ENCODE measurements at places on chromosomes 6 and 20.

DNA sequence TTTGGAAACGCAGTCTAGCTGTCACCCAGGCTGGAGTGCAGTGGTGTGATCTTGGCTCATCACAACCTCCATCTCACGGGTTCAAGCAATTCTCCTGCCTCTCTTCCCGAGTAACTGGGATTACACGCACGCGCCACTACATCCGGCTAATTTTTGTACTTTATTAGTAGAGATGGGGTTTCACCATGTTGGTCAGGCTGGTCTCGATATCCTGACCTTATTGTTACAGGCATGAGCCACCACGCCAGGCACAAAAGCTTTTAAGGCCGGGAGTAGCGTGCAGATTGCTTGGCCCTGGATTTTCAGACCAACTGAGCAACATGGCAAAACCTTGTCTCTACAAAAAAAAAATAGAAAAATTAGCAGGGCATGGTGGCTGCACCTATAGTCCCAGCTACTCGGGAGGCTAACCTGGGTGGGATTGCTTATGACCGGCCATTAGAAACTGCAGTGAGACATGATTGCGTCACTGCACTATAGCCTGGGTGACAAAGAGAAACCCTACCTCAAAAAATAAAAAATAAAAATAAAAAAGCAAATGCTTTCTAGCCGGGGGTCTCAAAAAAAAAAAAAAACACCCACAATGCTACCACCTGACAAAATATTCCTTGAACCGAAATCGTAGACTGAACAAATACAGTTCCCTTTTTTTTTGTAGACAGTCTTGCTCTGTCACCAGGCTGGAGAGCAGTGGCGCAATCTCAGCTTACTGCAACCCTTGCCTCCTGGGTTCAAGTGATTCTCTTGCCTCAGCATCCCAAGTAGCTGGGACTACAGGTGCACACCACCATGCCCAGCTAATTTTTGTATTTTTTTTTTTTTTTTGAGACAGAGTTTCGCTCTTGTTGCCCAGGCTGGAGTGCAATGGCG is 15.0 kb downstream of the RBM39 start:
- DNase-seq: no peak

GRCh38 chr20:36093025-36093803 is 61.3 kb upstream of the EPB41L1 start:
- DNase-seq: no peak

DNA sequence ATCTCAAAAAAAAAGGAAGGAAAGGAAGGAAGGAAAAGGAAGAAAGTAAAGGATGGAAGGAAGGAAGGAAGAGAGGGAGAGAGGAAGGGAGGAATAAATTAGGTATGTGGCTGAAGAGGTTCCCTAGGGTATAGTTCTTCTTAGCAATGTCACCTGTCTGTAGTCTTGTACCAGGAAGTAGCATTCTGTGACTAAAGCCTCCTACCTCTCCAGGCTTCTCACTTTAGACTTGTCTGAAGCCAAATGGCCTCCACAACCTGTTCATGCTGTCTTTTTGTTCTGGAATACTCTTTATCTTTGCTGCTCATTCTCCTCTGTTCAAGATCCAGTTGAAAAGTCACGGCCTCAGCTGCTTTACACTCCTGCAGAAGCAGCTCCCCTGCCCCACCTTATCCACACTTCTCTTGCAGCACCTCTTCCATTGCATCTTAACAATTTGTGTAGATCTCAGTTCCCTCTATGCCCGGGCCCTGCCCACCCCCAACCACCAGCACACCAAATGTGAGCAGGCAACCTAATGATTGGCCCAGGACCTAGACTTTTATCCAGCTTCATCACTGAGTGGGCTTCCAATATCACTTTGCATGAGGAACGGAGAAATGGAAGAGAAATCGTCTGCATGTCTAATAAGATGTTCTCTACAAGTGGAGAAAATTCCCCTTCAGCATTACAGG is 19.1 kb downstream of the GCNT2 start:
- DNase-seq: no peak

DNA sequence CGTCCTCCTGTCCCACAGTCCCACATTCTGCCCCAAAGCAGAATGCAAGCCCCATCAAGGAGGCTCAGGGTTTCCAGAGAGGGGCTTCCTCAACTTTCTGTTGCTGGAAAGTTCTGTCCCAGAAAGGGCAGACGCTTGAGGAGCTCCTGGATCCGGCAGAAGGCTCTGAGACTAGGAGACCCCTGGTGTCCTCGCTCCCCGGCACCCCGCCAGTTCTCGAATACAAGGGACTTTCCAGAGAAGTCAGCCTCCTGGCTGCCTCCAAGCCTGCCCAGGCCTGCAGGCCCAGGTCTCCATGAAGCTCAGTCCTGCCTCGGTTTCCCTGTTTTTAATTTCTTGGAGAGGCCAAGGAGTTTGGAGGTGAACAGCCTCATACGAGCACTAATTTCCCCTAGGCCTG is 150.4 kb downstream of the CEBPB start:
- no peak for DNase-seq

DNA sequence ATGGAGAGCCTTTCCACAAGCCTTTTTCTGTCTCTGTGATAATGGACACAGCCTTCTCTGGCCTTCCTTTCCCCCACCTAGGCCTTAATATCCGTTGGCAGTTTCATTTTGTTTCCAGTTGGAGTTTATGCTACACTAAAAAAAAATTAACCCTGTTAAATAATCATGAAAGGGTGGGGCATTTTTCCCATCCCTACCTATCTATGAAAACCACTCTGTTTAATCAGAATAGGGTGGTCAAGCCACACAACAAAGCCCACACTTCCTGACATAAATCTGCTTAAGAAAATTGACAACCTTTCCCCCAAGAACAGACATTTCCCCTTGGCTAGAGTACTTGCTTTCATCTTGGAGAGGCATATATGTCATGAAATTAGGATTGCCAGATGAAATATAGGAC is 14.2 kb downstream of the TXLNB start:
- no peak for DNase-seq

GRCh38 chr6:43687079-43687436 is 533 bp downstream of the MRPS18A start:
- DNase-seq: no peak

GRCh38 chr6:121319112-121319553 is 15.1 kb downstream of the TBC1D32 start:
- DNase-seq: no peak

- DNase-seq: no peak
Measured at GRCh38 chr20:60063739-60064380, 105.6 kb downstream of the CDH26 start.

DNA sequence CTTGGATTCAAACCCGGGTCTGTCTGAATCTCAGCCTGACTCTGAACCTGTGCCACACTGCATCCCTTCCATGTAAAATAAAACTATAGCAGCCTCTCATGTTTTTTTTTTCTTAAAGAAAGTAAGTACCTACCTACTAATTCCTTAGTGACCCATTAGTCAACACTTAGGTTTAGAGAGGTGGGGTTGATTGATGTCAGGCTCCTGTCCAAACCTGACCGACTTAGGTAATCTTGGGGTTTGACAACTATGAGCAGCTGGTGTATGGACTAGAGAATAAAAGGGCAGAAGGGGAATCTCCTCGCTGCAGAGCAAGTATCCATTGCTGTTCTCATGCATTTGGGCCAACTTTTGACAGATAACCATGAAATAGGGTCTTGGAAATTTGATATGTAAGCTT is 6.5 kb downstream of the NKAIN2 start:
- DNase-seq: no peak

DNA sequence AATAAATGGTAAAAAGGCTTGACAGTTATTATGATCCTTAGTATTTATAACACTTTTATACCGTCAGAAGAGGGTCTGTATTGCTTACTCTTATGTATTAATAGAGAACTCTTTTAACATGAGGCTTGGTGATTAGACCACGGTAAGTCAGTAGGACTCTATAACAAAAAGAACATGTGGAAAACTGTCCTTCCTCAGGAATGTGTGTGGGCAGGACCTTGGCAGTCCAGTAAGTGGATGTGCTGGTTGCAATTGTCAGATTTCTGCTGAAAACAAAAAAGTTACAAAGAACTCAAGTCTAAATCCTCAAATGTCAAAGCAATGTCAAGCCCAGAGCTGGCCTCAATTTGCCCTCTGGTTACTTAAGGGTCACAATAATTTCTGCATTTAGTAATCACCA is 81.1 kb downstream of the PLCG1 start:
- no peak for DNase-seq

DNA sequence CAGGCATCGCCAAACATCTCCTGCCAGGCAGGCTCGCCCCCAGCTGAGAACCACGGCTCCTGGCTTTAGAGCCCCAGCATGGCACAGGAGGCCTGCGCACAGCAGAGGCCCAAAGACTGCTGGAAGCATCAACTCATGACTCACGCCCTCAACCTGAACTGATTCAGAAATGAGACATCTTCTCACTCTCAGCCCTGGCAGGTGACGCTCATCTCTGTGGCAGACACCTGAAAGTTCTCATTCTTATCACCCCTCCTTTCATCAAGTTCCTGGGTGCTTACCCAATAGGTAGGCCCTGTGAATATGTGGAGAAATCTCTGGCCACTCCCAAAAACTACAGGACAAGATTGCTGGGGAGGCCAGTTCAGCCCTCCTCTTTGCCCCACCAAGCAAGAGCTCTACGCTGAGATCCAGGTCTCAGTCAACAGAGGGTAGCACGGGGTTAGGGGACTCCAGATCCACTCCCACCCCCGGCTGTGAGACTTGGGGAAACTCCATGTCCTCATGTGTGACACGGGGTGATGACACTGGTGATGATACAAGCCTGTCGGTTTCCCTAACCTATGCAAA is 11.3 kb downstream of the NFATC2 start:
- no peak for DNase-seq

GRCh38 chr6:73074175-73074574 is 151.1 kb downstream of the KHDC1L start:
- DNase-seq: no peak

DNA sequence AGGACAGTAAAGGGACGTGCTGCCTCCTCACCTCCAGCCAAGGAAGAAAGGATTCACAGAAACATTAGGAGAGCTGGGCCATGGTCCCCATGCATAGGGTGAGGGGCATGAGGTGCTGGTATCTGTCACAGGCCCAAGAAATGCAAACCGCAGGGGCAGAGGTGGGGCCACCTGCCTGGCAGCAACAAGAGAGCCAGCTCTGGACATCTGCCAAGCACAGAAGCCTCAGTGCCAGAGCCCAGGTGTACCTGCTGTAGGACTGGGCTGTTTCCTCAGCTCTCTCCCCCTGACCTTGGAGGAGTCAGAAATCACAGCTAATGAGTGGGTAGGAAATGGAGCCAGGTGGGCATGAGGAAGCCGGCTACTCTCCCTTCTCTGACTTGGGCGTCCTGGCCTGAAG is 45.3 kb downstream of the SLC2A12 start:
- no peak for DNase-seq

- DNase-seq: no peak
Measured at GRCh38 chr6:14664621-14665315, 547.2 kb downstream of the CD83 start.

GRCh38 chr20:33394718-33395117 is 6.6 kb downstream of the CDK5RAP1 start:
- DNase-seq: no peak

DNA sequence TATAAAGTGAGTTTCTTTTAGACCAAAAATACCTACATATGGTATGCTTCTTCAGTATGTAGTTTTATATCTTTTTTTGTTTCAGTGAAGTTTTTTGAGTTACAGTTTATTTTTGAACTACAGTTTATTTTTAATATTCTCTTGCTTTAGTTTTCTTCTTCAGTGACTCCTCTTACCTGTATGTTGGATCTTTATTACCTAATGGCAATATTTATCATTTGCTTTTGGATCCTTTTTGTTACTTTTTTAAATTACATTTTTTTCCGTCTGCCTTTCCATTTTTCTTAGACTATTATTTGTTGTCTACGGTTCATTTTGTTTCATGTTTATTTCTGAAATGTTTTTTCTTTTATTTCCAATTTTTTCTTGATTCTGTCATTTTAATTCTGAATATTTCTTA is 71.9 kb downstream of the SMAP1 start:
- no peak for DNase-seq

GRCh38 chr20:48725555-48725991 is 102.2 kb downstream of the PREX1 start:
- DNase-seq: peak; percentile 12

- no peak for DNase-seq
Measured at GRCh38 chr20:2991532-2991931, 51.9 kb upstream of the GNRH2 start.

- no peak for DNase-seq
Measured at GRCh38 chr6:10398446-10399218, 16.2 kb downstream of the TFAP2A start.

DNA sequence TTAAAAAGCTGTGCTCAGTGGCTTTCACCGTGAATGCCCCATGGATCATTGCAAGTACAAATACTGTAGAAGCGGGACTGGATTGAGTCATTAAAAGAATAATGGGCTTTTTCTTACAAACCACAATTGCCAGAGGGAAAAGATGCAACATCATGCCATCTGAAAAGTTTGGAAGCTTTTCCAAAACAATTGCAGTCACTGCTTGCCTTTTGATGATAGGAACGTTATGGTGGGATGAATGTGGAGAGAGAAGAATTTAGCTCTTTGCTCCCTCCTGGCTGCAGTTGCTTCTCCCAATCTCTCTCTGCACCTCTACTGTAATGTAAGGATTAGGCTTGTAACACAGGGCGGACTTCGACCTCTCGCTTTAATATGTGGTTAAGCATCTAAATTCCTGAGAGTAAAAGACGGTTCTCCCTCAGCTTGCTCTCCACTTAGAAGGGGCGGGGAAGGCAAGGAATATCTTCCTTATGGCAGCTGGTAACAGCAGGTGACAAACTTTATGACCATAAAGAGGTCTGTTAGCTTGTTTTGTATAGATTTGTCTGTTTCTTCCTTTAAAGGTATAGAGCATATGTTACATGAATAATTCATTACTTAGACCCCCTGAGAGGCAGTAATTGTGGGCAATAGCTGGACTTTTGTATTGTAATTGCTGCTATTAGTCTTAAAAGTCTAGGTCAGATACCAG is 376.1 kb downstream of the UTRN start:
- peak; percentile 35 for DNase-seq

DNA sequence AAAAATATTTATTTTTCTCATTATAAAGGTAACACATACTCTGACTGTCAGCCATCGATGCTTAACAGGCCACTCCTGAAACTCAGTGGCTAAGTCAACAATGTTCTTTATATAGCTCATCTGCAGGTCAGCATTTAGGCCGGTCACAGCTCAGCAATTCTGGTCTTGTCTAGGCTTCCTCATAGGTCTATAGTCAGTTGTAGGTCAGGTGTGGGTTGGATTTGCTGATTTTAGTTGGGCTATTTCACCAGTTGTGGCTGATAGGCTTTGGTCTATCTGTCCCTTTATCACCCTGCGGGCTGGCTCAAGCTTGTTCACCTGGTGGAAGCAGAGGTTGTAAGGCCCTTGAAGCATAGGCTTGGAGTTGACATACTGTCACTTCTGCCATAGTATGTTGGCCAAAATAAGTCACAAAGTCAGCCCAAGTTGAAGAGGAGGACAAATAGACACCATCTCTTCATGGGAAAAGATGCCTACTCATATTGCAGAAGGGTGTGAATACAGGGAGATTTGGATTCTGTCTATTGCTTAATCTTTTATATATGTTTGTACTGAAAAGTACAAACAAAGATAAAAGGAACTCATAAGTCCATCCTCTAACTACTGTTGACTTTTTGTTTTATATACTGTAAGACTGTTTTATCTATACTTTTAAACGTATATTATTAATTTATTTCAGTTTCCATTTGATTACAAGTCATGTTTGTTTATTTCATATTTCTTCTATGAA is 75.0 kb downstream of the BCKDHB start:
- no peak for DNase-seq
